ENCODE measurements at places on chromosomes 16 and 17. TPM values are rescaled to one million over a fixed set of nuclear protein-coding genes. Genes with fewer than 3 reads are reported as not detected.

The CCDC78 gene
- 2.1 TPM for total RNA-seq

The SOX9 gene
- total RNA-seq = 33.8 TPM

The TMC7 gene
- total RNA-seq = 4.7 TPM

The UMOD gene
- total RNA-seq = not detected

The RFNG gene
- 41.9 TPM for total RNA-seq

The GNG13 gene
- not detected for total RNA-seq

The CIBAR2 gene
- total RNA-seq = not detected

The KRT31 gene
- total RNA-seq = not detected

The AURKB gene
- total RNA-seq = 3.7 TPM

The SOX8 gene
- total RNA-seq = 0.98 TPM

The ABCA8 gene
- not detected for total RNA-seq

The TBC1D3D gene
- total RNA-seq = 0.43 TPM

The KCNG4 gene
- not detected for total RNA-seq

The ACAP1 gene
- 14.4 TPM for total RNA-seq

The MT3 gene
- total RNA-seq = not detected

The CFAP52 gene
- total RNA-seq = not detected

The FOXN1 gene
- total RNA-seq = not detected
